Daoy (cell line): ENCODE measurements at places on chromosomes 3 and 15.

GRCh38 chr3:72646263-72646662 is 202.0 kb downstream of the SHQ1 start:
- no peak for DNase-seq

- DNase-seq, result no peak
Measured at GRCh38 chr3:69838217-69838616, 99.0 kb downstream of the MITF start.

GRCh38 chr15:89141885-89142284 is 53.6 kb downstream of the ABHD2 start:
- DNase-seq, result no peak

GRCh38 chr3:10338591-10339353 is 17.9 kb upstream of the SEC13 start:
- DNase-seq, result no peak
